Lower lobe of right lung (tissue), 2 donors: ENCODE measurements at places on chromosomes 6 and 20. TPM values are rescaled to one million over a fixed set of nuclear protein-coding genes. Genes with fewer than 3 reads are reported as not detected.

GRCh38 chr6:133441491-133441890 is 200.3 kb downstream of the EYA4 start:
- no peak for DNase-seq

DNA sequence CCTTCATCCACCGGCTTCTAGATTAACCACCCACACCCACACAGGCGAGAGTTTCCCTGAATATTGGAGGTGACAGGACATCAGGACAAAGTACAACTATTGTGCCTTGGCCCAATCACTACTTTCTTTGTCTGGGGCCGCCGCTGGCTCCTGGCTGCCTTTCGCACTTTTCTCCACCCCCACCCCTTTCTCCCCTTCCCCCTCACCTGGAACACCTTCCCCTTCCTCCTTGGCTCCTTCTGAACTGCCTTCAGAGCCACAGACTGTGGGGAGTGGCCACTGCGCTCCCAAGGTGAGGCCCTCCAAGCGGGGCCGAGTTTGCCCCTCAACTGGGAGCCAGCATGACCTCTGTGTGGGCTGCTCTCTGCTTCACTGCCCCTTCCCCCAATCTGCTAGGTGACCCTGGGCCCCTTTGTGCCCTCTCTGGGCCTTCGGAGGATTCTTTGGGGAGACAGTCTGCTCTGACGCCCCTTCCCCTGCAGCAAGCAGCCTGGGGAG is 3.0 kb upstream of the VEGFA start:
- no peak for DNase-seq

DNA sequence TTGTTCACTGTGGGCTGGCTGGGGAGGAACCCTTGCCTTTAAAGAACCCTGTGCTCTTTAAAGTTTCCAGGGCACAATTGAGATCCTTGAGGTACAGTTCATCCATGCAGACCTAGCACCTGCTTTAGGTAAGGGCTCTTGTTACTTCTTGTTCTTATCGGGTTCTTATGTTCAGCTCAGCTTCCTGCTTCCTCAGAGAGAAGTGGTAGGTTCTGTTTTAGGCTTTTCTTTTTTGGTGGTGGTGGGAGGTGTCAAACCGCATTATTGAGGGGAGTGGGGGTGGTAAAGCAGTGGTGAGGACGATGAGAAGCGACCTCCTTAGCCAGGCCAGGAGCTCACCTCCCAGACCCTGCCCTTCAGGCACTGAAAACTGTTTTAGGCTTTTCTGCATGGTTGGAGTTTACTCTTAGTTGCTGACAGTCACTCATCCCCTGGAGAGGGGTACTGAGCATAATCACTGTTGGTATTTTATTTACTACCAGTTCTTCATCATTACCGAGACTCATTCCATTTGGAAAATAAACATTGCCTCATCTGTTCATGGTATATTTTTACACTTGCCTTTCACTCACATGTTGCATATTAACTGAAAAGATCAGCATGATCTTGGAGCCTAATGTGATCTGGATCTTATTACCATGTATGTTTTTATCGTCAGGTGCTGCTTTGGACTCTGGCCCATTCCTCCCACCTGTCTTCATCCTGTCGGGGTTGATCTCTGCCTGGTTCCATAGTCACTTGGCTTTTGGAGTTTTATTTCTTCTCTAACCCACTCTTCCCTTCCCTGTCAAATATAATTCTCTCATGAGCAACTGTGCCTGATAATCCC is 35.4 kb downstream of the SLC16A10 start:
- DNase-seq, result no peak

GRCh38 chr6:13331516-13332348 is 3.4 kb upstream of the TBC1D7 start:
- DNase-seq, result no peak

GRCh38 chr6:55916188-55916587 is 40.8 kb upstream of the BMP5 start:
- DNase-seq, result no peak

GRCh38 chr20:10247440-10247839 is 28.8 kb downstream of the SNAP25 start:
- no peak for DNase-seq

DNA sequence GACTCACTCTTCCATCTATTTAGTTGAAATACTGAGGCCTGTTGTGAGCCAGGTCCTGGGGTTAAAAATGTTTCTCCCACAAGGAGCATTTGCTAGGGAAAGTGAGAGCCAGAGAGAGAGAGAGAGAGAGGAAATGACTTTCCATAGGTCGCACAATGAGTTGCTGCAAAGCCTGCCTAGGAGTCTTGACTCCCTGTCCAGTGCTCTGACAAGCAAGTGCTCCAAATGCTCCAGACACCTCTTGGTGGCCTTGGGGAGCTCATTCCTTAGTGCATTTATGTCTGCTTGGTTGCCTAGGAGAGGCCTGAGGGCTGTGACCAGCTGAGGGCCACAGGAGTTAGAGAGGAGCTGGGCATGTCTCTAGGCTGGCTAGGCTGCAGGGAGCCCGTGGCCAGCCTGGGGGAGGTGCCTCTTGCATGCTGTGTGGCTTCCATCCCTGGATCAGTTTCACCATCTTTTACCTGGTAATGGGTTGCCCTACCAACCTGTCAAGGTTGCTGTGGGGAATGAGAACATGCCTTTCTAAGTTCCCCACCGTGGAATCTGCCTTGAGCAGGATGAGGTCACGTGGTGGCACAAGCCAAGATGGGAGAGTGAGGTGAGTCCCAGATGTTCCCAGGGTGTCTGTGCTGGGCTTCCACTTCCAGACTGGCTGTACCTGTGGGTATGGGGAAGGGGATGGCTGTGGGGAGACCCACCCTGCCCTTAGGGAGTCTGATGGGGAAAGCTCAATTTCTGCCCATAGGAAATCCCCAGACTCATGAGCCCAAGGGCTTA is 105.0 kb downstream of the VEGFA start:
- DNase-seq, result no peak

- DNase-seq, result no peak
Measured at GRCh38 chr20:25699914-25700313, 3.3 kb upstream of the ZNF337 start.

- DNase-seq, result no peak
Measured at GRCh38 chr6:154958469-154958868, 36.6 kb upstream of the TIAM2 start.

DNA sequence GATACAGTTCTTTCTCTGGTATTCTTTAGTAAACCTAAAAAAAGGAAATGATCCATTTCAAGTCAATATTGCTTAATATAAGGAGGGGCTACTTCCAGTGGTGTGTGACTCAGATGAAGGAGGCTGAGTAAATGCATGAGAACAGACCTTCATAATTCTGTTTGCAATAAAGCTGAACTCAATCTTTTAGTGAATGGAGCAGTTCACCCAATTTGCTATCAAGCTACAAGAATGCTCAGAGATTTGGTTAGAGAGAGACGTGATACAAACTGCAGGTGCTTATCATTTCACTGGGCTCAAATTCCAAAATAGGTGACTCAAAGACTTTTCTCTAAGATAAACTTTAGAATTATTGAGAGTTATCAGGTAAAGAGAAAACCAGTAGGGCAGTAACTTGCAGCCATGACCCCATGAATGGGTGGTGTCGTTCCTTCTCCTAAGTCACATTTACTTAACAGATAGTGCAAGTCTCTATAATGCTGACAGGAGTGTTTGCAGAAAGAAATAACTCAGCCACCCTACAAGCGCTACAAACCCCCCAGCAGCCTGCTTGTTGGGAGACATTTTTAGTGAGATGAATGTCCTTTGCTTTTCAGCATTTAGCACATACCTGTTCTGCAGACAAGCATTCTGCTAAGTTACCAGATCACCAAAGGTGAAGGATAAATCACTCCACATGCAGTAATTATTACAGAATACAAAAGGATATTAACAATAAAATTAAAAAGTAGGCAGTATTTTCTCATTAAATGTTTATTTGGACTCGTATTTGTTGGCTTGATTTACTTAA is 16.4 kb upstream of the BLOC1S5 start:
- DNase-seq, result no peak

DNA sequence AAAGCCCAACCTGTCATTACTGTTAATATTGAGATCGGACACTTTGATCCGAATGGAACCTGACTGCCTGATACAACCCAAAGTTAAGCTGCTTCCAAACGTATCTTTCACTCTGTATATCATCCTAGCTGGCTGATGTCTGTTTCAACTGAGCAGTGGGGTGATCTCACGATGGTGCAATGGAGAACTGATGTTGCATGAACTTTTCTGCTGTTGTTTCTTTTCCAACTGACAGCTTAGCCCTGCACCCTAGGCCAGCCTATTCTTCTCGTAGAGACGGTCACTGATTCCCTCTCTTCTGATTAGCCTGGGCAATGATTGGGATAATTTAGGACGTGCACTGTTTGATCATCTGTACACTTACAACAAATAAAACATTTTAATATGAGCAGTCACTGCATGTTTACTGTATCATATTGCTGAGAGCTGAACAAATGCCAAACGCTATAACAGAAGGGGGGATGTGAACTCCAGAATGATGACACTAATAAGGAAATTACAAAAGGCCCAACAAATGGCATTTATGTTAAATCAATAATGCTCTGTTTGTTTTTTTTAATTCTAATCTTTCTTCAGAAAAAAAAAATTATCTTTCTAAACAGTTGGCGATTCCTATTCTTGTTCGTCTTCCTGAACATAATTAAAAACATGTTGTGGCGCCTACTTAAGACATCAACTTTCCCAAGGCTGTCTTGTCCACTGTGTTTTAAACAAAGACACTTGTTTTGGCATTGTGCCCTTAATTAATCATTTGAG is 184.8 kb downstream of the ZNF217 start:
- no peak for DNase-seq

GRCh38 chr6:134351615-134352474 is 33.9 kb upstream of the SGK1 start:
- DNase-seq, result no peak

Gene C6orf58
- not detected for total RNA-seq

Gene B3GALT4
- 19.6 TPM for total RNA-seq

DNA sequence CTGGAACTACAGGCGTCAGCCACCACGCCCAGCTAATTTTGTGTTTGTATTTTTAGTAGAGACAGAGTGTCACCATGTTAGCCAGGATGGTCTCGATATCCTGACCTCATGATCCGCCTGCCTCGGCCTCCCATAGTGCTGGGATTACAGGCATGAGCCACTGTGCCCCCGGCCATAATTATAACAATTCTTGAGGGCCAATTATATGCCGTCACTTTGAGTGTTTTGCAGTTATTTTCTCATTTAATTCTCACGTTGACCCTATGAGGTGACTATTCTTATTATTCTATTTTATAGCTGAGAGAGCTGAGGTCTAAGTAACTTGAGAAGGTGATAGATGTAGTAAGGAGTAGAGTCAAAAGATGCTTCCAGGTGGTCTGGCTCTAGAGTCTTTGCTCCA is 13.0 kb downstream of the MYO6 start:
- no peak for DNase-seq

DNA sequence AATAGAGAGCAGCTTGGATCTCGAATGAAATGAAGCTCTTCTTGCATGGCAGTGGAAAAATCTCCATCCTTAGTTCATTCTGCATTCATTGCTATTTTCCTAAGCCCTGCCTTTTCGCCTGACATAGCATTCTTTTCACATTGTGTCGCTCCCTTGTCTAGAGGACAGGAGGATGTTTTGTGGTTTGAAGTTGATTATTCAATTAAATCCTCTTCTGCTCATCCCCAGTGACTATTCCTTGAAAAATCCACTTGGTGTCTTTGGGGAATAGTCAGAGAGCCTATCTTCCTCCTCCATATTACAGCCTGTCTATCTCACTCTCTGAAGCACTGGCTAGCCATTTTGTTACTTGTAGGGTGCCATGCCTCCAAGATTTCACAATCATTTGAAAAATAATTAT is 161.2 kb downstream of the KLHL32 start:
- DNase-seq, result no peak

- peak; percentile 14 for DNase-seq
Measured at GRCh38 chr6:7241160-7241559, 71.8 kb downstream of the SSR1 start.

- DNase-seq, result no peak
Measured at GRCh38 chr6:89415185-89415584, 3.1 kb upstream of the RRAGD start.

DNA sequence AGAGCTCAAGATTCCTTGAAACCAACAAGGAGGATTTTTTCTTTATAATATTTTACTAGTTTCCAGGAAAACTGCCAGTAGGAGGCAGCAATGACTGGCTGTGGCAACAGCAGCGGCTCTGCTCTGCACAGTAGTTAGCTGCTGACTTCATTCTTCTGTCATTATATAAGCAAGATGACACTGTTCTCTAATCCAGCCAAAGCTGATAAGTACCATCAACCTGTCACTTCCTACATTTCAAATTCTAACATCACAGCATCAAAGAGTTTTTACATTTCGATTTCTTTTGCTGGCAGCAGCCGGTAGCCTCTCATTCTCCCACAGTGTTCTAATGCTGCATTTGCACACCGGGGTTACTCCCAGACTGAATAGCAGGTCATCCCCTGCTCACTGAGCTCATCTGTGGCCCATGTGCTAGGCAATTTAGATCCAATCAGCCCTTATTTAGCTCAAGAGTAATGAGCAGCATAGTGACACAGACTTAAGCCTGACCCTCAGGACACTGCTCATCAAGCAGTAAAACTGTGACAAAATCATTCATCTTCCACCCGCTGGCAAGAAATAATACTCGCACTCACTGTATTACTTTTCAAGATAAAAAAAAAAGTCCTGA is 67.8 kb downstream of the MMS22L start:
- DNase-seq, result no peak
